ENCODE measurements at places on chromosomes 5 and 9.

- DNase-seq: no peak
Observed at GRCh38 chr9:133044661-133045060, 13.9 kb downstream of the GTF3C5 start.

GRCh38 chr9:119272500-119273211 is 96.6 kb downstream of the BRINP1 start:
- DNase-seq: no peak

- DNase-seq: peak; percentile 35
Observed at GRCh38 chr5:112848116-112848811, 12.8 kb upstream of the SRP19 start.

DNA sequence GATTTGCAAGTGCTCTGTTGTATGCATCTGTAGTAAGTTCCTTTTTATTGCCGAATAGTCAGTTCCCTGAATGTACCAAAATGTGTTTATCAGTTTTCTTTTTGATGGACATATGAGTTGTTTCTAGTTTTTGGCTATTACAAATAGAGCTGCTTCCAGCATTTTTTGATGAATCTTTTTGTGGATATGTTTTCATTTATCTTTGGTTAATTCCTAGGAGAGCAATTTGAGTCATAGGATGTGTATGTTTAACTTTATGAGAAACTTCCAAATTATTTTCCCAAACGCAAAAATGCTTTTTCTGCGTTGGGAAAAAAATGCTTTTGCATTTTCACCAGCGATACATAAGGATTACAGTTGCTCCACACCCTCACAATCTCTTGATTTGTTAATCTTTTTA is 287.7 kb downstream of the FER start:
- DNase-seq: no peak

DNA sequence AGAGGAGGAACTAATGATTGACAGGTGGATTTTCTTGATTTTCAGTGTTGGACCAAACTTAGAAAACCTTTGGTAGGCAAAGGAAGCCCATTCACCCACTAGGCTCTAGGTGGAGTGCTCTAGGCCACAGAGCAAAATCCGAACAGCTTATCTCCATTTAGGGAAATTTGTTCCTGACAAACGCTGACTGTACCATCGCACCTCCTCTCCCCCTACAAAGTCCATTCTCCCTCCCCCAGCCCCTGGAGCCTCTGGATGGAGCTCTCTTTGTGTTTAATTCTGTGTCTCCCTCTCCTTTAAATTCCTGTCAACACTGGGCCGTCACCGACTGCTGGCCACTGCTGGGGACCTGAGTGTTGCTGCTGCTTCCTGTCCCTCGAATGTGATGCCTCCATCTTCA is 350.1 kb upstream of the IRX2 start:
- DNase-seq: no peak

Data from memory B cell (primary cell).